ENCODE measurements at places on chromosomes 16 and 17.
A peak's percentile ranks its signal among the peaks of the same experiment; 100 is the strongest.

DNA sequence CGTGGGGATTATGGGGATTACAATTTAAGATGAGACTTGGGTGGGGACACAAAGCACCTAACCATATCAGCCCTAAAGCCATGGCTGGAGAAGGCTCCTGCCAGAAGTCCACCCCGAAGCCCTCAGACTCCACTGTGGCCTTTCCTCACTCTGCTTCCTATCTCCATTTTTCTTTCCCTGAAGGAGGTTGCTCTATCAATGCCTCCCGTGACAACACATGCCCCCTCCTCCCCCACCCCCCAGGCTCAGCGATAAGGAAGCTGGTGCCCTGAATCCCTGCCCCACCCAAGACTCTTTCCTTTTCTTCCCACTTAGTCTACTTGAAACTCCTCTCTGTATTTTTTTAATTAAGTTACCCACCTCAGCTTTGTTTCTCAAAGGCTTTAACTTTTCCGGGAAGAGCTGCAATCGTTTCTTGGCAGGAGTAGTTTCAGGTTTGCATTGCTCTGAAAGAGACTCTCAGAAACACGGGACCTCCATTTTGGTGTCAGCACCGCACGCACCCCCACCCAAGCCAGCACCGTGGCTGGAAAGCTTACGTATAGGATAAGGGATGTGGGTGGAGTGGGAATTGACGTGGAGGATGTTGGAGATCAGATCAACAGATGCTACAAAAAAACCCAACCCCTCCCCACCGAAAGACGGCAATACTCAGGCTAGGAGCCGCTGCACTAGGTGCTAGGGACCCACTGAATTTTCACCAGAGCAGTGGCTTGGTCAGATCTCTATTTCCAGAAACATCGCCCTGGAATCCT lies 15.2 kb upstream of the CA4 start:
- peak; percentile 18 for DNase-seq

DNA sequence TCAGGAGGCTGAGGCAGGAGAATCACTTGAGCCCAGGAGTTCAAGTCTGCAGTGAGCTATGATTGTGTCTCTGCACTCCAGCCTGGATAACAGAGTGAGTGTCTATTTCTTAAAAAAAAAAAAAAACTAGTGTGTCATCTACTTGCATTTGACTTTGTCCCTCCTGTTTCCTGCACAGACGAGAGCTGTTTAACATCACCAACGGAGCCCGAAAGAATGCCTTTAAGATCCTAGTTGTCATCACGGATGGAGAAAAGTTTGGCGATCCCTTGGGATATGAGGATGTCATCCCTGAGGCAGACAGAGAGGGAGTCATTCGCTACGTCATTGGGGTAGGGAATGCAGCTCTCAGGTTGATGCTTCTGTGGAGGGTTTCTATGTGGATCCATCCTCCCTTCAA lies 13.4 kb downstream of the ITGAM start:
- DNase-seq = no peak

- no peak for DNase-seq
Observed at GRCh38 chr16:68368301-68368888, 57.6 kb downstream of the PRMT7 start.

GRCh38 chr17:34276826-34277225 lies 6.8 kb downstream of the CCL7 start:
- DNase-seq = no peak

- peak; percentile 49 for DNase-seq
Observed at GRCh38 chr17:2563061-2563460, 30.4 kb upstream of the PAFAH1B1 start.

GRCh38 chr16:27531826-27532800 lies 17.6 kb downstream of the GTF3C1 start:
- DNase-seq = peak; percentile 66

DNA sequence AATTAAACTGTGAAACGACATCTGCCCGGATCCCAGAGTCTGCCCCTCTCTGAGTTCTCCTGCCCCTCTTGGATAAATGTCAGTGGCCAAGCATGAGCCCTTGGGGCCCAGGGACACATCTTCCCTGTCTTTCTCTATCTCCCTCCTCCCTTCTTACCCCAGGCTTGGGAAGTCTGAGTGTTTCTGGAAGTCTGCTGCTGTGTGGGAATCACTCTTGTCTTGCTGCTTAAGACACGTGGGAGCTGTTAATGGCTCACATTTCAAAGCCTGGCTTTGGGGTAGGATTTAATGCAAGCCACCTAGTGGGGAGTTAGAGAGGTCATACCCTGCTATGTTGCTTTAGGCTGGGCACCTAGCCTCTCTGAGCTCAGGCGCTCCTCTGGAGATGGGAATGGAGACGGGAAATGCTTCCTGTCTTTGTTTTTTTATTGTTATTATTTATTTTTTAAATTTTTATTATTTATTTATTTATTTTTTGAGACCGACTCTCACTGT lies 218.5 kb upstream of the CIBAR2 start:
- peak; percentile 79 for DNase-seq

DNA sequence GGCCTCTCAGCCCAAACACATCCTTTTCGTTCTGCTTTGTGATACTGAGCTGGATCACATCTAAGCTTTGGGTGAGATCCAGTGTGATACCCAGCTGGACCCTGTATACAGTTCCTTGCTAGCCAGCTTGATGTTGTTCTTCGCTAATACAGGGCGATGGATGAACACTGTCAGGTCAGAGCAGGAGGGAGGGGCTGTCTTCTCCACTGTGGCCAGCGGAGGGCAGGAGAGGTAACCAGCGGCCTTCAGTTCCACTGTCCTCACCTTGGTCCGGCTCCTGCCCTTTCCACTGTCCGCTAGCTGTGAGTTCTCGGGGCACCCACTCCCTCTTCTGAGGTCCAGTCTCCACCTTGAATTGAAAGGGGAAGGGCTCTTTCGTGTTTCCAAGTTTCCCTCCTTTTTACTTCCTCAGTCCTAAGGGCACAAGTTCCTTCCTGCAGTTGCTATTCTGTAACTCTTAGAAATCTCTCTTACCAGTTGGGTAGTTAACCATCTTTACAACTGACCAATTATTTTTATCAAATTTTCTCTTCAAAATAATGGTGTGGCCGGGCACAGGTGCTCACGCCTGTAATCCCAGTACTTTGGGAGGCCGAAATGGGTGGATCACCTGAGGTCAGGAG lies 3.0 kb upstream of the ZNF213 start:
- DNase-seq = no peak

- DNase-seq = no peak
Observed at GRCh38 chr17:44610331-44610730, 45.9 kb upstream of the MEIOC start.

DNA sequence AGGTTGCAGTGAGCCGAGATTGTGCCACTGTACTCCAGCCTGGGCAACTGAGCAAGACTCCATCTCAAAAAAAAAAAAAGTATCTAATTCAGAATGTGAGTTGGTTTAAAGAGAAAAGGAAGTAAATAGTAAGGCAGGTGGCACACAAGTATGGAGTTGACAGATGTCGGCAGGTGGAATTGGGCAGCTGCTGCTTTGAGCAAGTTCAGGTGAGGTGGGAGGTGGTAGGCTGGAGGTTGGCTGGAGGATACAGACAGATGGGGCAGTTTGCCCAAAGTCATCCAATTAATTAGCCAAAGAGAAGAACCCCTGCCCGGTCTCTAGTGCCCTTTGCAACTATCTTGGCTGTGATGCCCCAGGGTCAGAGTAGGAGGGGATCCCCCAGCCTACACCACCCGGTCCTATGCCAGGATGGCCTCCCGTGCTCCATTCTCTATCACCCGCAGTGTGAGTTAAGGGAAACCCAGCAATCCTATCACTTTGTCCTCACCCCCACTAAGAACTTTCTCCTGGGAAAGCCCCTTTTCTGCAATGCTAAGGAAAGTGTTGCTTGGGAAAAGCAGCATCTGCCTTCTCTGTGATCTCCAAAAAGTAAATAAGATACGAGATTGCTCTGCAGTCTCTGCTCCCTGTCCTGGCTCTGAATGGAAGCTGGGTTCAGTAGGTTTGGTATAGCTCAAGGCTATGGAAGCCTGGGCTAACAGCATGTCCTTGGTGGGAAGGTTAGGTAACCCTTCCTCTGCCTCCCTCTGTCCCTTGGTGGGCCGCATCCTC lies 32.2 kb downstream of the SLC12A3 start:
- DNase-seq = no peak

Data from tongue (tissue), 3 donors.